ENCODE measurements at places on chromosomes 13 and 19. TPM values are rescaled to one million over a fixed set of nuclear protein-coding genes. Genes with fewer than 3 reads are reported as not detected.

The PNMA8B gene
- 0.76 TPM for total RNA-seq

GRCh38 chr19:48210005-48210404 lies 39.5 kb downstream of the ZSWIM9 start:
- DNase-seq: no peak

The PPM1N gene
- 3.6 TPM for total RNA-seq

DNA sequence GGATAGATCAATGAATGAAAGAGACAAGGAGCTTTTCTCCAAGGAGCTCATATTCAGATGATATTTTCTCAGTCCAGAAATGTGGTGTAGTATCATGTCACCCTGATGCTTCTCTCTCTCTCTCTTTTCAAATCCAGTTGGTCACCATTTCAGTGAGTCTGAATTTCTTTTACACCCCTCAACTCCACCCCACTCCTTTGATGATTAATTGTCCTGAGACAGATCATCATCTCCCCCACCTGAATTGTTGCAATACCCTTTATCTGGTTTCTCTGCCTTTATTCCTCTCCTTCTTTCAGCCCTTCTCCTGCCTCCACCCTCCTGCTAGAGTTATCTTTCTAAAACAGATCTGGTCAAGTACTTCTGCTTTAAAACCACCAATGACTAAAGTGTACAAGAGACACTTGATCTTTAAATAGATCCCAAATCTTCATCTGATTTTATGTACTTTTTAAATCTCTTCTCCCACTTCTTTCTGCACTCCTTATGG lies 299.8 kb downstream of the KLF5 start:
- no peak for DNase-seq

The FGF21 gene
- not detected for total RNA-seq

GRCh38 chr19:2986951-2987524 lies 9.7 kb downstream of the TLE6 start:
- DNase-seq: no peak

DNA sequence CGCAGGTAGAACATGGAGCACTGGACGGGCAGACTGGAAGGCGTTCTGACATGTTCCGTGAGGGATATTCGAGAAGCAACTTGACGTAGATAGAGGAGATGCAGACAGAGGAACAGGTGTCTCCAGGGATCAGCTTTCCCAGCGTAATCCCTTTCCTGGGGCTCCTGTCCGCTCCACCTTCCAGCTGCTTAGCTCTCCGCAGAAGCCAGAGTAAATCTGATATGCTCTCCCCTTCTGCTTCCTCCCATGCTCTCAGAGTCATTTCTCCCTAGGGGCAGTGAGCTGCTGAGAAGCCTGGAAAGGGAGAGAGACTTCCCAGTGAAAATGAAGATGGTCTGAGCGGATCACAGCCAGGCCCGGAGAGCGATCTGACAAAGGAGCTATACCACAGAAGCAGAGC lies 23.0 kb upstream of the OLFM4 start:
- DNase-seq: no peak

GRCh38 chr19:2981898-2982297 lies 4.5 kb downstream of the TLE6 start:
- DNase-seq: no peak

DNA sequence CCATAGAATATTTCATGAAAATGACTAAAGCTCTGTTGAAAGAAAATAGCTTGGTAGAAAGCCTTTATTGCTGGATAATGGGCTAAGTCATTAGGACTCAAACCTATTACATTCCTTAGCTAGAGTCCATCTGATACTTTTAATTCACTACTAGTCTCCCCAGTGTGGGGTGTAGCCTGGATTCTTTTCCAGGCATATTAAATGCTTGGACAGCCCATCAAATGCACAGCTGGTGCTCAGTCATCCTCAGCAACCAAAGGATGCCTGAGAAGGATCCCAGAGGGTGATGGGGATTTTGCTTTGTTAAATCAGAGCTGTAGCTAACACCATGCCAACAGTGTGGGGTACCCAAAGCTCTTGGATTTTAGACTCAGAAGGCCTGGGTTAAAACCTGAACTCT lies 153.5 kb downstream of the DLEU7 start:
- DNase-seq: no peak

DNA sequence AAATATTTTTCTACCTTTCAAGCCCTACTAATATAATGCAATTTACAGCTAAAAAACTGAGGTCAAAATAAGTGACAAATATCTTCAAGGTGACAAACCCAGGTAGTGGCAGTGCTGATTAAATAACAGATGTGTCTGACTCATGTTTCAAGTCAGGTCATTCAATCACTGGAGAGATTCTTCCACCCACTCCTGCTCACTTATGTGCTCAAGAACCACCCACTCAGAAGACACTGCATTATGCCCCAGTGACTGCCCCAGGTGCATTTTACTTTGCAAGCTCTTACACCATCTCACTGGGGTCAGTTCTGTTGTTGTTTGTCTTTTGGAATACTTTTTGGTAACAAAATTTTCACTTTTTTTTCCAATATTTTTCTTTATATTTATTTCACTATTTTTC lies 2.2 kb downstream of the ZNF100 start:
- DNase-seq: no peak

The TNNI3 gene
- 3,029 TPM for total RNA-seq

DNA sequence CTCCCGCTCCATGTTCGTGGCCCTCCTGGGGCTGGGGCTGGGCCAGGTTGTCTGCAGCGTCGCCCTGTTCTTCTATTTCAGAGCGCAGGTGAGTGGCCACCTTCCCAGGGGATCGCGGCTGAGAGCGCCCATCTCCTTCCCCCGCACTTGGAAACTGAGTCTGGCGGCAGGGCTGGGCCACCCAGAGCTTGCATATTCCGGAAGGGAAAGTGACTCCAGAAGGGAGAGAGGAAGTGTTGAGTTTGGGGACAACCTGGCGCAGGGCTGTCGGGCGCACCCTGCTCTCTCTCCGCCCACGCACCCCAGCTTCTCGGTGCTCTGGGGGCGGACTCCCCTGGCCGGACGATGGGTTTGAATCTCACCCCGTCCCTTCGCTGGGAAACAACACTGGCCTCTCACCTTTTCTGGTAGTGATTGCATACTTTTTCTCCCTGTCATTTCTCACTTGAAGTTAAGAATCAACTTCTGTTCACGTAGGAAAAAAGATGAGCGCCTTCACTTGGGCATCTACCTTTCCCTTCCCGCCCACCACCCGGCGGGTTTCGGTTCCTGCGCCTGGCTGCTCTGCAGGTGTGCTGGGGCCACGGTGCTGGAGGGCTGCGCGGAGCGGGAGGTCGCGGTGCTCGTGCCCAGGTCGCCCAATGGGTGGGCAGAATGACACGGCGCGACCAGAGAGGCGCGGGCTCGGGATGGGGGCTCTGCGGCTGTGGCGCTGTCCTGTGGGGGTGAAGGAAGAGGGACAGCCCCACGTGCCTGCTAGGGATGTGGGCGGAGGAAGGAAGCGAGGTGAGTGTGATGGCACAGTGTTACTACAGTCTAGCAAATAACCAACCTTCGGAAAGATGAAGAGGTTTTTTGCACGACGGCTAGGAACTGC lies 721 bp downstream of the TNFSF11 start:
- DNase-seq: no peak

DNA sequence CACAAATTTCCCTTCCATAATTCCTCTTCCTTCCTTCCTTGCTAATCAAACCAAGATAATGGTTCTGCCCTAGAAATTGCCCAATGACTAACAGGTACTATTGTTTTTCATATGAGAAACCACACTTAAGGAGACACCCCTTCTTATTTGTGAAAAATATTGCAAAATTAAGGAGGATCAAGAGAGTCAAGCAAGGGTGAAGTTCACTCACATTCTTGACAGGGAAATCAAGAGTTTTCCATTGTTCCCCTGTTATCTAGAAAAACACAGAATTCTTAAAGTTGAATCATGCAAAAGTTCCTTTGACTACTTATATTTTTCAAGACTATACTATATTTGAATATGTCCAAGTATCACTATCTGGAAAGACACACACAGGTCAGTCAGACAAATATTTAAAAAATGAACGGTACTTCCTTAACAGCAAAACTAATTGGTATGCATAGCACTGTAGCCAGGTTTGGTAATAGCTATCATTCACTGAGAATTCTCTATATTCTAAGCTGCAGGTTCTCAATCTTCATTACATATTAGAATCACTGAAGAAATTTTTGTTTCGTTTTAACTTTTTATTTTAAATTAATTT lies 897.2 kb downstream of the DIAPH3 start:
- no peak for DNase-seq

- DNase-seq: no peak
Observed at GRCh38 chr19:4208385-4209094, 20.8 kb upstream of the EBI3 start.

GRCh38 chr19:3440082-3440481 lies 40.2 kb downstream of the SMIM24 start:
- DNase-seq: peak; percentile 57

Measured in heart right ventricle (tissue), 16 donors.